ENCODE measurements at places on chromosomes 7 and 10. TPM values are rescaled to one million over a fixed set of nuclear protein-coding genes. Genes with fewer than 3 reads are reported as not detected.

ECHDC3 gene
- 7.9 TPM for total RNA-seq

SPDYE5 gene
- total RNA-seq: not detected

SPDYE11 gene
- total RNA-seq: not detected

TBX20 gene
- 1.9 TPM for total RNA-seq

DNA sequence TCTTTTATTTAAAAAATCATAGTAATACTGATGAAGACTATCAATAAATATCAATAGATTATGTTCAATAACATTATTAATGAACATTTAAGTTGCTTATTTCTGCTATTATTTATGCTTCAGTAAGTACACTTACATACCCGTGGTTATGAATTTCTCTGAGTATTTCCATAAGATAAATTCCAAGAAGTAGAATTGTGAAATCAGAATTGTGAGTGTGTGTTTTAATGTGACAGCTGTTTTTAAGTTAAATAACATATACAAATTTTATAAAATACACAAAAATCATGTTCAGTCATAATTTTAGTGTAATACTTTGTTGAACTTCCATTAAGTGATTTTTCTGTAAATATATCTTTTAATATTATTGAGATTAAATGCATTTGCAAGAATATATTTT is 37.5 kb upstream of the SEMA3E start:
- DNase-seq: no peak

DNA sequence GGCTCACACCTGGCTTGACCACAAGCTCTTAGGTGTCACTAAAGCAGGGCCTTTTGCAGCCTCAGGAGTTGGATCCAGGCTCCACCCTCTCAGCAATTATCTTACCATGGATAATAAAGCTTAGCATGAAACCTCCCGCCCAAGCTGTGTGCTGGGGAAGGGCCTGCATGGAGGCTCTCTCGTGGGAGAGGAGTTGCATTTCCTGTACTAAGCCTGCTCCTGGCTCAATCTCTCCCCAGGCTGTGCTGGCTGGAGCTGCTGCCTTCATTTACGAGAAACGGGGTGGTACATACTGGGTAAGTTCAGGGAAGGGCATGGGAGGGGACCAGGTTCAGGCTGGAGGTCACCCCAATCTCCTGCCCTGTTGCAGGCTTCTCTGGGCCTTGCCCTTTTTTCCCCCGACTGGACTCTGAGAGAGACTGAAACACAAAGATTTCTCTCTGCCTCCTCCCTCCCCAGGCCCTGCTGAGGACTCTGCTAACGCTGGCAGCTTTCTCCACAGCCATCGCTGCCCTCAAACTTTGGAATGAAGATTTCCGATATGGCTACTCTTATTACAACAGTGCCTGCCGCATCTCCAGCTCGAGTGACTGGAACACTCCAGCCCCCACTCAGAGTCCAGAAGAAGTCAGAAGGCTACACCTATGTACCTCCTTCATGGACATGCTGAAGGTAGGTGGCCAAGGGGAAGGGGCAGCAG is 2.7 kb downstream of the TMEM176A start:
- no peak for DNase-seq

DNA sequence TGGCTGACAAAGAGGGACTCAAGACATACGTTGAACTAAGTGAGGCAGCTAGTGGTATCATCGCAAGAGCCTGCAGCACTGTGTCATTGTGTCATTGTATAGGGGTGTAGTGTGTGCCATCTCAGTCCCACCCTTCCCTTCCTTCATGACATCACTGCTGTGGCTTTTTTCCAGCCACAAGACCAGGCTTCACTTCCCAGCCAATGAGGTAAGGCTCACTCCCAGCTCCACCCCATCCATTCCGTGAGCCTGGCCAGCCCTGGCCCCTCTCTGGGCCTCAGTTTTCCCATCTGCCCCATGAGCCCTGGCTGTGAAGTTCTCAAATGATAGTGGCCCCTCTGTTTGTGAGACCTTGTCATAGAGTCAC is 134.3 kb upstream of the ZMIZ1 start:
- peak; percentile 54 for DNase-seq

GRCh38 chr7:99210265-99210970 is 2.5 kb upstream of the KPNA7 start:
- no peak for DNase-seq

DNA sequence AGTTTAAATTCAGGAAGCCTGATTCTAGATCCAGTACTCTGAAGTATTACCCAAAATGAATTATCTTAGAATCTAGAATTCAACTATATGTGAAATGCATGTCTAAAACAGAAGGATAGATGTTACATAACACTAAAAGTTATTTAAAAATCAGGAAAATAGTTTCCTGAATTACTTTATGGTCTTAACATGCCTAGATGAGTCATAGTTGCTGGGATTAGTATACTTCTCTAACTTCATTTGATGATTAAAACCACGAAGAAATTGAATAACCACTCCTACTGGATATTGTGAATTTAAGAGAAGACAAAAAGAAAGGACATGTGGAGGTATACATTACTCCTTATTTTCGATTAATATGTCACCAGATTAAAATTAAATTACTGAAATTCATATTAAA is 65.5 kb downstream of the ATAD1 start:
- DNase-seq: no peak

DNA sequence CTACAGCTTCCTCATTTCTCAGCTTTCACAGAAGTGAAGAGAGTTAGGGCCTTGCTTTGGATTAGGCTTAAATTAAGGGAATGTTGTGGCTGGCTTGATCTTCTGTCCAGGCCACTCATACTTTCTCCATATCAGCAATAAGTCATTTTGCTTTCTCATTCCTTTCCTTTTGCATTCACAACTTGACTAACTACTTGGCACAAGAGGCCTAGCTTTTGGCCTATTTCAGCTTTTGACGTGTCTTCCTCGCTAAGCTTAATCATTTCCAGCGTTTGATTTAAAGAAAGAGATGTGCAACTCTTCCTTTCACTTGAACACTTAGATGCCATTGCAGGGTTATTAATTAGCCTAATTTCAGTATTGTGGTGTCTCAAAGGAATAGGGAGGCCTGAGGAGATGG is 712.0 kb downstream of the INHBA start:
- DNase-seq: no peak

GRCh38 chr10:51964630-51965029 is 265.2 kb upstream of the CSTF2T start:
- no peak for DNase-seq
